ENCODE measurements at places on chromosomes 16 and 17.
A peak's percentile ranks its signal among the peaks of the same experiment; 100 is the strongest.

- no peak for DNase-seq
Observed at GRCh38 chr16:68665501-68665900, 20.4 kb downstream of the CDH3 start.

- no peak for DNase-seq
Observed at GRCh38 chr16:49345829-49346228, 27.8 kb upstream of the C16orf78 start.

DNA sequence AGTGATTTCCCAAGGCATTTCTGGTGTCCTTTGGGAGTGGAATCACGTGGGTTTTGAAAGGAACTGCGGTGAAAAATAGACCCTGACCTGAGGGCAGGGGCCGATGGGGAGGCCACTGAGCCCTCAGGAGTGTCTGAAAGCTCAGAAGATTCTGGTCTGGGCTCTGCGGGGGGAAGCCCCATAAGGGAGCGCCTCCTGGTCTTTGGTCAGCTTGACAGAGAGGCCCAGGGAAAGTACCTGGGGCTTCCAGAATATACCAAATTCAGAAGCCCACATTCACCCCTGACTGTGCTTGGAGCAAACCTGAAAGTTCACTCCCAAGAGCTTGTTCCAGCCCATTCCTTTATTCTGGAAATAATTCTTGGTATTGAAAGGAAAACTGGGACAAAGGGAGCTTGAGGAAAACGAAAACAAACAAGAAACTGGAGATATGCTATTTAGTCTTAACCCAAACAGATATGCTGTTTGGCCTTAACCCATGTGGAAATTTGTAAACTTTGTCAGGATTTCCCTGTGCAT, 23.2 kb upstream of the NAGLU start:
- DNase-seq = no peak

GRCh38 chr17:81409190-81409935, 14.1 kb downstream of the BAHCC1 start:
- no peak for DNase-seq

GRCh38 chr16:82088483-82088882, 53.4 kb downstream of the HSD17B2 start:
- DNase-seq = no peak

DNA sequence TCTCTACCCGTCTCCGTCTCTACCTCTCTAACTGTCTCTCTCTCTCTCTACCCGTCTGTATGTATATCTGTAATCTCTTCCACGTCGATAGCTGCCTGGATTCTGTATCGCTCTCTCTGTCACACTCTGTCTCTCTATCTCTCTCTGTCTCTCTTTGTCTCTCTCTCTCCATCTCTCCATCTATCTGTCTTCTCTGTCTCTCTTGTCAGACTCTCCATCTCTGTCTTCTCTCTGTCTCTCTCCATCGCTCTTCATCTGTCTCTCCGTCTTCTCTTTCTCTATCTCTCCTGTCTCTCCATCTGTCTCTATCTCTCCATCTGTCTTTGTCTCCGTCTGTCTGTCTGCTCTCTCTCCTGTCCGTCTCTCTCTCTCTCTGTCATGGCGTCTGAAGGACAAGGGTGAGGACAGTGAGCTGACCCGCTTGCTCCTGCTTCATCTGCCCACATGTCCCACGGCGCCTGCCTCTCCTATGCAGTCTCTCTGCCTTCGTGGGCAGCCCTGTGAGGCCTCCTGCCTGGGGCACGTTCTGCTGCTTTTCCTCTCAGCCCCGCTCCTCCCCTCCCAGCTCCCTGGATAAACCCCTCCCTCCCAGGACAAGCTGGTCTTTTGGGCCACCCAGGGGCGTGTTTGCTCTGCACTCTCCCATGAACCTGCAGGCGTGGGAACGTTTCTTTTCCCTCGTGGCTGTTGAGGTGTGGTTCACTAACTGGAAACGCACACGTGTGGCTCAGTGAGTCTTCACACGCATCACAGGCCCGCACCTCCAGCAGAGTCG, 18.9 kb downstream of the ACSF3 start:
- peak; percentile 7 for DNase-seq

GRCh38 chr16:56615353-56615752, 7.0 kb downstream of the MT2A start:
- DNase-seq = no peak

- no peak for DNase-seq
Observed at GRCh38 chr17:27199948-27200347, 94.0 kb upstream of the WSB1 start.

DNA sequence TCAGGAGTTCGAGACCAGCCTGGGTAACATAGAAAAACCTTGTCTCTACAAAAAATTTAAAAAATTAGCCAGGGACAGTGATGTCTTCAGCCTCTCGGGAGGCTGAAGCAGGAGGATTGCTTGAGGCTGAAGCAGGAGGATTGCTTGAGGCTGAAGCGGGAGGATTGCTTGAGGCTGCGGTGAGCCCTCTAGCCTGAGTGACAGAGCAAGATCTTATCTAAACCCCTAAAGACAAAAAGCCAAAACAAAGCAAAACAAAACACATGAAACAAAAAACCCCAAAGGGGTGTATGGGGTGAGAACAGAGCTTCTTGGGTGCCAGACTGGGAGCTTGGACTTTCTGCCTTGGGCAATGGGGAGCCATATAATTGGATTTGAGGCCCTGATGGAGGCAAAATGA, 2.6 kb downstream of the SPNS3 start:
- no peak for DNase-seq
